ENCODE measurements at places on chromosomes 5 and 9. TPM values are rescaled to one million over a fixed set of nuclear protein-coding genes. Genes with fewer than 3 reads are reported as not detected.

DNA sequence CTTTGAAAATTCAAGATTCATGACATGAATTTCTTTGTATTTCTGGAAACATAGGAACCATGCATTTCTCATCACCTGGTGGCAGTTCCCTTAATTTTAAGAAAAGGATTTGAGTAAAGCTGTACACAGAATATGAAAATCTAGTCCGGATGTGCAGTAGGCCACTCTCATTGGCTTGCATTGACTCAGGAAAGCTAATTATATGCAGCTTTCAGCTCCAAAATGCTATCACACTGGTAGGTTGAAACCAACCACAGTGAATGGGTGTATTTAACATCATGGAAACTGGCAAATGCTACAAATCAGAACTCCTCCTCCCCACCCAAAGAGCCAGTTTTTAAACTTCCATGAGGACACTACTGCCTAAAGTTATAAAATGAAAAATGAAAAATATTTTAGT lies 161.6 kb upstream of the FBXL17 start:
- no peak for DNase-seq

DNA sequence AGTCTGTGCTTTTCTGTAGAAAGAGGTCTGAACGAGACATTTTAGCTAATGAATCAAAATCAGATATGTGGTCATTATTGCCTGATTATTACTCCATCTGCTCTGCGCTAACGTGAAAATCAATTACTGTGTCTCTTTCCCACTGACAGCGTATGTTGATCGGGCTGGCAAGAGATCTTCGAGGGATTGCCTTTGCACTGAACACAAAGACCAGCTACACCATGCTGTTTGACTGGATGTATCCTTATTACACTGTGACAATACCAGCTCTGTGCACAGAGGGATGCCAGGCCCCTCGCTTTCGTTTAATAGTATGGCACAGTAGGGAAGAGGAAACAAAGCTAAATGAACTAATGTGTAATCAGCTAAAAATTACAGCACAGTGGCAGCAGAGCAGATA lies 103.7 kb upstream of the TLX3 start:
- no peak for DNase-seq

- DNase-seq = peak; percentile 98
Measured at GRCh38 chr5:82586181-82586580, 308.0 kb upstream of the RPS23 start.

DNA sequence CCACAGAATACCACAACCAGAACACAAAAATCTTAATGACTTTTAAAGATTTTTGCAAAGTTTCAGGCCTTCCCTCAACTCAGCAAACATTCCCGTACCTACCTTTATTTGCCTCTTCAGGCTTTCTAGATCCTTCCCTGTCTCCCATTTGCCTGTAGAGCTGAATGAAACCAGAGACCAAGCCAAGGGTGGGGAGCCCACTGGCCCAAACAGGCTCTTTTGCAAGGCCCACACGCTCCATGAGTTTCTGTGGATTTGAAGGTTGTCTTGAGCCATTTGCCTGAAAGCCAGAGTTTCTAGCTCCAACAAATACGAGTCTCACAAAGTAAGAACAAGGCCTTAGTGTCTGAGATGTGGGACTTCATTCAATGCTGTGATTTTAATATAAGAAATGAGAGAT lies 107.8 kb downstream of the GAS1 start:
- no peak for DNase-seq

GRCh38 chr5:61468483-61468865 lies 136.4 kb downstream of the ZSWIM6 start:
- no peak for DNase-seq

- no peak for DNase-seq
Measured at GRCh38 chr5:91103353-91104061, 279.6 kb downstream of the ARRDC3 start.

GRCh38 chr9:77764894-77765780 lies 117.0 kb upstream of the GNA14 start:
- DNase-seq = peak; percentile 29

DNA sequence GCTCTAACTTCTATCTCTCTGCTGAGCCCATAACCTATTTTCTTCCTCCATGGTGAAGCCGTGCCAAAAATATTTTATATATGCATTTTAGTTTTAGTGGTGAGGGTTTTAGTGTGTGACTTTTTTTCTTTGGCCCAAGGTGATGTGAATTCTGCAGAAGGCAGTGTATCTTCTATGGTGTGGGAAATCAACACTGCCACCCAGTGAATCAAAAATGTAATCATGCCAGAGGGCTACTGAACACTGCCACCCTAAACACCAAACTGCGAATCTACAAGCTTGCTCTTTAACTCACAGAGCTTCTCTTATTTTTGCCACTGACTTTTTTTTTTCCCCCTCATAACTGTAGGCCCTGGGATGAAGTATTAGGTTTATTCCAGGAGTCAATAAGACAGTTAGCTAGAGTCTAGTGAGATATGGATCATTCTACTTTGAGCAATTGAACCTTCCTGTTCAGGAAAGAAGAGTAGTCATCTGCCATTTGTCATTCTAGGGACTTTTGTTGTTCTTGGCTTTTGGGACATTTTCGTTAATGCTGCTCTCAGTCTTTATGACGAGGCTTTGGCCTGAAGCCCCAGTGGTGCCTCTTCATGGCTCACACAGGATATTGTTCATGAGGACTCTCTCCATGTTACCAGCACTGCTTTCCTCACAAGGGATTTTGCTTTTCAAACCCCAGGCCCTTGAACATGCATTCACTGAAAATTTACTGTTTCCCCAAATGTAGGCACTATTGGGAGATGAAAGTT lies 53.1 kb downstream of the C7 start:
- no peak for DNase-seq

- no peak for DNase-seq
Measured at GRCh38 chr5:53418409-53418808, 62.0 kb upstream of the FST start.

GRCh38 chr5:104859437-104859836 lies 1296.8 kb upstream of the NUDT12 start:
- peak; percentile 19 for DNase-seq

- DNase-seq = no peak
Measured at GRCh38 chr5:178674334-178674733, 47.5 kb upstream of the CLK4 start.

PRRX2 gene
- total RNA-seq = 3.6 TPM

ZFP2 gene
- total RNA-seq = 1.5 TPM

ESM1 gene
- 3.8 TPM for total RNA-seq

SHC3 gene
- 19.2 TPM for total RNA-seq

OTP gene
- total RNA-seq = not detected

FBN2 gene
- total RNA-seq = 1.3 TPM

OCLN gene
- total RNA-seq = 129 TPM

CSNK1A1 gene
- 277 TPM for total RNA-seq

RPL7A gene
- 1,708 TPM for total RNA-seq

OR1Q1 gene
- total RNA-seq = not detected

RANBP17 gene
- total RNA-seq = 130 TPM

PIP5KL1 gene
- 9.0 TPM for total RNA-seq

HTR4 gene
- total RNA-seq = 0.18 TPM

ANKDD1B gene
- 8.0 TPM for total RNA-seq

EGFLAM gene
- total RNA-seq = 0.52 TPM

KCNMB1 gene
- 5.2 TPM for total RNA-seq

GRK6 gene
- 22.4 TPM for total RNA-seq

All from lung (tissue), 17 donors.